RCC 7860 (cell line): ENCODE measurements at places on chromosomes 2 and 18.

DNA sequence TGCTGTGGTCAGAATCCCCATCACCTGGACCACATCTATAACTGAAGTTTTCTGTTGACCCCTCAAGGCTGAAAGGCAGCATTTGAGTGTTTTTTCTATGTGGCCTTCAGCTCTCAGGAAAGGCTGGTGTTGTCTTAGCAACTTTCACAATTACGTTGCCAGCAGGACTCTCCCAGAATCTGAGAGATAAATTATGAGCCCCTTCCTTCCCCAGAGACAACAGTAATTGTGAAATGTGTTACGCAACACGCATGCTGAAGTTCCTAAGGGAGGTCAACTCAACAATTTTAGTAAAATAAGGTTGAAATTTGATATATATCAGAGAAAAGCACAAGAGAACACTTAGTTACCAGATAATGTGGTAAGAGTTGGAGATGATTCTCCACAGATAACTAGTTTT lies 216.5 kb upstream of the SLC8A1 start:
- no peak for DNase-seq

- DNase-seq = peak; percentile 96
Observed at GRCh38 chr18:57397440-57398132, 37.6 kb upstream of the ONECUT2 start.

GRCh38 chr2:43218702-43219382 lies 7.6 kb downstream of the ZFP36L2 start:
- no peak for DNase-seq

DNA sequence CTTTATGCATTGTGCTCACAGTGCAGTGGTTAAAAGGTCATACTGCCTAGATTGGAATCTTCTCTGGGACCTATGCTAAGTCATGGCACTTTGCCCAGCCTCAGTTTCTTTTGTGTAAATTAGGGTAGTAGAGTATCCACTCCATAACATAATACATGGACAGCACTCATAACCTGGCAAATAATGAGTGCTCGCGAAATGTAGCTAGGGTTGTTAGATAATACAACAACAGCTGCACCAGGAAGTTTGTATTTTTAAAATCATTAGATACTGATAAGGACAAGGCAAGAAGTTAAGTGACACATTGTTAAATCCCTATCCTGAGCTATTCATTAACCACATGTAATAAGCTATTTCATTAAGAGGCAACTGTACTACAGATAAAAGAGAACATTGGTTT lies 13.8 kb upstream of the PLA2R1 start:
- no peak for DNase-seq

DNA sequence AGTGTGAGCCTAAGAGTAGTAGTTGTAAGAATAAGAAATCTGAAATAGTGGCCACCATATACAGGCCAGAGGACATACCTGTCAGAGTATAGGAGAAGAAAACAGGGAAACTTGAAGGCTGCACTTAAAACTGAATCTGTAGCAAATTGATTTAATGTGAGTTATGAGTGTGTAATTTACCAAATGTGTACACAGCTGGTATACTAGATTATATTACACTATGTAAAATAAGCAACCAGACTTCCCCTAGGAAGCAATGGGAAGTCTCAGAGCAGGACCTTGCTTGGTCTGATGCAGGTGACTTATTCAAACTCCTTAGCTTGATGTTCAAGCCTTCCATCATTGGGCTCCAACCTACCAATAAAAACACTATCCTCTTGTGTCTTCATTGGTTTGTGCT lies 17.3 kb upstream of the EPC2 start:
- DNase-seq = no peak

GRCh38 chr2:37323781-37324535 lies 675 bp downstream of the PRKD3 start:
- peak; percentile 22 for DNase-seq

GRCh38 chr2:10810202-10811161 lies 2.1 kb downstream of the PDIA6 start:
- no peak for DNase-seq
